Anterior cingulate cortex (tissue), 58 donors: ENCODE measurements at places on chromosomes 13 and 19.

- DNase-seq: no peak
These were observed 1394.8 kb upstream of the SLC10A2 start for GRCh38 chr13:104461049-104461448.

DNA sequence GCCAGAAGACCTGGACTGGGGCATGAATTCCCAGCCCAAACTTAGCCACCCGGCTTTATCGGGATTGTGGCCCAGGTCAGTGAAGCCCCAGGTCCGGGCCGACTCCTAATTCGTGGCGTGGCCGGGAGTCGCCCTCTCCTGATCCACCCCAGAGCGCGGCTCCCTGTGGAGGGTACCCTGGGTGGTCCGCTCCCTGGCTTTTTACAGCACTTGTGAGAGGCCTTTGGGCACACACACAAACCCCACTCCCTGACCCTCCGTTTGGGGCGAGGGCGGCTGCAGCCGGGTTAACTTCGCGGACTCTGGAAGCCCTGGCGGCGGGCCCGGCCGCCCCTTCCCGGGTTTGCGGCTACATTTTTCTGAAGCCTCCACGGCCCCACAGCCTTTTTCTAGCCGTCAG is 56.4 kb downstream of the ZNF568 start:
- no peak for DNase-seq

DNA sequence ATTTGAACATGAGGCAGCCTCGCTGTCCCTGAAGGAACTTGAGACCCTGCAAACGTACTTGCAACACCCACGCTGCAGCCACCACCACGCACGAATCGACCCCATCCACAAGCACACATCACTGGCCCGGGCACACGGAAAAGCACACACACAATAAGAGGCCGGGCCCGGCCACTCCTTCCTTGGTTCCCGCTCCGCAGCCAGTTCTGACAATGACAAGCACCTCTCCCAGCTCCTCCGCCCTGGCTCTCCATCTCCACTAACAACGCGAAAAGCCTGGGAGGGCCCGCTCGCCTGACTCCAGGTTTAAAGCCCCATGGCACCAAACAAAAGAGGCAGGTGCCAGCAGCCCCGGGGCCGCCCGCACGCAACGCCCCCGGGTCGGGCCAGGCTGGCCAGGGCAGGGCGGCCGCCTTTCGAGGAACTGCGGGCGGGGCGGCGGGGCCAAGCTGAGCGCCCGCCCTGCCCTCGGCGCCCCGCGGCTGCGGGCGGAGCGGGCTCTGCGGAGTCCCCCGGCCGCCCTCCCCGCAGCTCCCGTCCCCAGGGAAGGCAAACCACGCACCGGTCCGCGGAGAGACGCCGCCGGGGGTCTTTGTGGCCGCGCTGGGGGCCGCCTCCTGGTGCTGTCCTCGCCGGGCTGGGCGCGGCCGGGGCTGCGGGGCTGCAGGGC is 495 bp downstream of the DCLK1 start:
- no peak for DNase-seq

DNA sequence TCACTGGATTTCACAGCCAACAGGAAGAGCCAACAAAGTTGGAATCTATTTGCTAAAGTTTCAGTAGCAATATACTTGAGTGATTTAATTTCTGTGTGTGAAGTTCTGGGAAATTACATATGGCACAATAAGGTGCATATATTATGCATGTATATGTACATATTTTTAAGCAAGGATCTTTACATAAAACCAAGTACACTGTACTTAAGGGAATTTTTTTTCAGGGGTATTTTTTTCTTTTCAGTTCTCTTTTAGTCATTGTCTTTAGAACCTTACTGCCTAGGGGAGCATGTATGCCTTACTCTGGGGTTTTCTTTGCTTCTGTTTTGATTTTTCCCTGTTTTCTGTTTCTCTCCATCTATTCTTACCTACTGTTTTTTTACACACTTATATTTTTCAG is 7.4 kb downstream of the RAP2A start:
- DNase-seq: no peak

DNA sequence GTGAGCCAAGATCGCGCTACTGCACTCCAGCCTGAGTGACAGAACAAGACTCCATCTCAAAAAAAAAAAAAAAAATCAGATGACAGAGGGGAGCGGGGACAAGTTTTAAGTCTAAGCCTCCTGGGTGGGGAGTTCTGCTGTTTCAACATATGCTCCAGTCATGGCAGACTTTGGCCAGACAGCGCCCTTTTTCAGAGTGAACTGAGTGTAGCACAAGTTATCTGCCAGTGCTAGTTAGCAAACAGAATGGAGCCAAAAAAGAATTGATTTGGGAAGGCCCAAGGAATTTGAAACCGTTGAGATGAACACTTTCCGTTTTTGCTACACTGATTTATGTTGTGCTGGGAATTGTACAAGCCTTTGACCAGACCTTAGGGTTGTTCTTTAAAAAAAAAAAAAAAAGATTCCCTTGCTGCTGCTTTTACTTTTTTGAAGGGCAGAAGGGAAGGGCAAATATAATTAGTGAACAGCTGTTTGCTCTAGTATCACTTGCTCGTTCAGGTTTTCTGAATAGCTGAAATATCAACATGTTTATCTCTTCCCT is 5.7 kb downstream of the ACTN4 start:
- DNase-seq: no peak

GRCh38 chr13:95050800-95051615 is 250.2 kb downstream of the ABCC4 start:
- no peak for DNase-seq

- DNase-seq: no peak
These were observed 7.5 kb downstream of the GPR180 start for GRCh38 chr13:94609196-94609595.

DNA sequence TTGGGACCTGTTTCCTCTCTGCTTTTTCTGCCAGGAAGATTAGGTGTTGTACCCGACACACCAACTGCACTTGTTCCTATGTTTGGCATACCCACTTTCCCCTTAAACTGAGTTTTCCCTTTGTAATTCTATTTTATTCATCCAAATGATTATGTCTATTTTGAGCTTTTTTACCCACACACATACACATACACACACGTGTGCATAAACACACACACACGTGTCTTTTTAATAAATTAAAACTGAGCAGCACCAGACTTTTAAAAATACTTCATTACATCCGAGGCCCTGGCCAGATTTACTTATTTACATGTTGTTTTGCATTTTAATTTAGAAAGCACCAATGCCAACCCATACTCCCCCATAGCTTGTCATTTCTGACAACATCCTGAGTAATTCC is 350.0 kb downstream of the DNAJC15 start:
- no peak for DNase-seq

GRCh38 chr19:51000426-51000825 is 978 bp downstream of the KLK8 start:
- DNase-seq: no peak
